Lung (tissue), 17 donors: ENCODE measurements at places on chromosomes 5 and 9. TPM values are rescaled to one million over a fixed set of nuclear protein-coding genes. Genes with fewer than 3 reads are reported as not detected.
A peak's percentile ranks its signal among the peaks of the same experiment; 100 is the strongest.

GRCh38 chr9:5557606-5558587 is 47.6 kb downstream of the PDCD1LG2 start:
- no peak for DNase-seq

GRCh38 chr9:109497226-109498153 is 617 bp downstream of the PTPN3 start:
- DNase-seq: peak; percentile 38

- DNase-seq: no peak
Observed at GRCh38 chr5:106757672-106758071, 913.1 kb downstream of the EFNA5 start.

DNA sequence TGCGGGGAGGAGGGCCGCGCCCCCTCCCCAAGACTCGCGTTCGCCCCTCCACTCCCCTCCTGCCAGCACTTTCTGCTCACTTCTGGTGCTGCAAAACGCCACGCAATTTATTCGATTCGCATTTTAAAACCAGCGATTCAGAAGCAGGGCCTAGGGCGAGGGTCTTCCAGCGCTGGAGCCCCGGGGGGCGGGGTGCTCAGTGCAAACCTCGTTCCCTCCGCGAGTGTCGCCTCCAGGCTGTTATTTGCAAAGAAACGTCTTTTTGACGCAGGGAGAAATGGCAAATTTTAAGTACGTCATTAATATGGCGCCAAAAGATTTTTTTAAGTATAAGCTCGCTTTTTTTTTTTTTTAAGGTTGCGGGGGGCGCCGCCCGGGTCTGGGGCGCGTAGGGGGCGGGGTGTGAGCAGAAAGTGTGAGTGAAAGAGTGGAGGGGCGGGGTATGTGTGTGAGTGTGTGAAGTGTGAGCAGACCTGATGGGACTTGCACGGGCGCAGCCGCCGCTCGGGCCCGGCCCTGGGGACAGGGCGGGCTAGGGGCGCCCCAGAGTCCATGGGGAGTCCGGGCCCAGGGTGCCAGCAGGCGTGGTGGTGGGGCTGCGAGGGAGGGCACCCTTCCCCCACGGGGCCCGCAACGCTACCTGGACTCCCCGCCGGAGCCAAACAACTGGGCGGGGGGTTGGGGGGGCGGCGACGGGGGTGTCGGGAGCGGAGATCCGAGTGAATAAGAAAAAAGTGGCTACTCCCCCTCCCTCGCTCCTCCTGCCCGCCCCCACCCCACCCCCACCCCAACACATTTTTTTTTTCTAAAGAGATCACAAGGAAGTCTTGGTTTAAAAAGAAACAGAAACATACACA is at the start of gene JADE2:
Gene JADE2, plus strand, starts transcription at position 845 of the 857 bp plus-strand sequence. CDS start 10,188 bp downstream, outside the sequence.
- DNase-seq: peak; percentile 83

- DNase-seq: peak; percentile 93
Observed at GRCh38 chr5:139648205-139649081, at the start of gene CXXC5. Gene CXXC5, plus strand, starts transcription at chr5:139648349. Its CDS starts 32,175 bp downstream, at chr5:139680524.

DNA sequence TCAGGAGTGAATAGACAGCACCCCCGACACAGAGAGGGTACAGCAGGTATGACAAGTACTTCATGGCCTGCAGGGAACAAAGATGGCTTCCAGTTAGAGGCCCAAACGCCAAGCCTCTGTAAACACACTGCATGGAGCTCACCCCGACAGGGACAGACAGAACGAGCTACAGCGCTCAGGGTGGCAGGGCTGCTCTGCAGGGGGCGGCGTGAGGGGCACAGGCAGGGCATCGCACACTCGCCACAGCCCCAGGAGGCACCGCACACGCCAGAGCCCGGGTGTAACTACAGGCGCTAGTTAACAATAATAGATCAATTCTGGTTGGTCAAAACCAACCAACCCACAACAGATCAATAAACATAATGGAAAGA is 21.1 kb downstream of the CLPTM1L start:
- DNase-seq: no peak

- peak; percentile 62 for DNase-seq
Observed at GRCh38 chr5:38922199-38922598, 76.4 kb downstream of the OSMR start.

GPRIN1 gene
- 1.1 TPM for total RNA-seq

STPG3 gene
- not detected for total RNA-seq

GRCh38 chr9:100228352-100228869 is 124.3 kb downstream of the TEX10 start:
- no peak for DNase-seq

BTNL8 gene
- 1.5 TPM for total RNA-seq
